Activated CD4-positive, CD25-positive, alpha-beta regulatory T cell (primary cell): ENCODE measurements at places on chromosomes 1 and 21.

- no peak for DNase-seq
Observed at GRCh38 chr1:204544321-204544720, 28.1 kb downstream of the MDM4 start.

GRCh38 chr1:194024659-194025058 lies 838.2 kb upstream of the B3GALT2 start:
- DNase-seq: no peak

GRCh38 chr1:96075704-96076455 lies 645.7 kb upstream of the PTBP2 start:
- no peak for DNase-seq

GRCh38 chr1:155977690-155978324 lies 540 bp downstream of the ARHGEF2 start:
- DNase-seq: no peak

DNA sequence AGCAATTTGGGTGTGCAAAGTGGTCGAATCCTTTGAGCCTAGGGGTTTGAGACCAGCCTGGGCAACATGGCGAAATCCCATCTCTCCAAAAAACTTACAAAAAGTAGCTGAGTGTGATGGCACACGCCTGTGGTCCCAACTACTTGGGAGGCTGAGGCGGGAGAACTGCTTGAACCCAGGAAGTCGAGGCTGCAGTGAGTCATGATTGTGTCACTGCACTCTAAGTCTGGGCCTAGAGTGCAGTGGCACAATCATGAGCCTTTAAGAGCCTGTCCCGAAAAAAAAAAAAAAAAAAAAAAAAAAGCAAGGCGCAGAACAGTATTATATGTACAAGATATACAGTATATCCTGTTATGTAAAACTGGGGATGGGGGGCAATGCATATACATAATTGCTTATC lies 25.1 kb upstream of the HTR1D start:
- no peak for DNase-seq

GRCh38 chr1:161215076-161215475 lies at the start of gene FCER1G:
Gene FCER1G, plus strand, starts transcription at chr1:161215295. Its CDS starts 27 bp downstream, at chr1:161215322.
- no peak for DNase-seq

- no peak for DNase-seq
Observed at GRCh38 chr21:32136546-32136945, 142.3 kb downstream of the MIS18A start.

DNA sequence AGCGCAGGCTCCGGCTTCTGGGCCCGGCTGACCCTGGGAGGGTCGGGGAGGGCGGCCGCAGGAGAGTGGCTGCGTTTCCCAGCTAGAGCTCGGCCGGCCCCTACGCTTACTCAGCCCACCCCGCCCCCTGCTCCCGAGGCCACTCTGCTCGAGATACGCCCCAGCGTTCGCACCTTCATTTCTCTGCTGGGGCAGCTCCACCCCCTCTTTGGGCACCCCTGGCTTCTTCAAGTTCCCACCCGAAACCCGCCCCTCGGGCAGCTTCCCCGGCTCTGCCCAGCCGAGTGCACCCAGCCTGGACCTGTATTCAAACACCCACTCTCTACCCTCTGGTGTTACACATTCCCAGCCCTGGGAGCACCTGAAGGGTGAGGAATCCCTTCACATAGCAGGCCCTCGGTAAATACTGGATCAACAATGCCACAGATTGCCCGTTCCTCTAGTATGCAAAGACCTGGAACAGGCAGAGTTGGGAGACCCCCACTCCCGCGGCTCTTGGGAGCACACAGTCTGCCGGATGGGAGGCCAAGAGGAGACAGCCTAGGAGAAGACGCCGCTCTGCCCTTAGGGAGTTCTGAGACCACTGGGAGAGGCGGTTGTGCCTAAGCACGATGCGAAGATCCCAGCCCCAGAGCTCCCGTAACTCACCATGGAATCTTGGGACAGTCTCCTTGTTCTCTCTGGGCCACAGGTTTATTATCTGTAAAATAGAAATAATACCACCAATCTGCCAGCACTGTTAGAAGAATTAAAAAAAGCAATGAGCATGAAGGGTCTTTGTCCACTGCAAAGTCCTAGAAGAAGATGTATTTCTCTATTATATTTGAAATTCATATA lies 566 bp upstream of the PAQR7 start:
- no peak for DNase-seq

- DNase-seq: no peak
Observed at GRCh38 chr1:78464449-78464891, 26.3 kb upstream of the PTGFR start.
